ENCODE measurements at places on chromosomes 13 and 19.

DNA sequence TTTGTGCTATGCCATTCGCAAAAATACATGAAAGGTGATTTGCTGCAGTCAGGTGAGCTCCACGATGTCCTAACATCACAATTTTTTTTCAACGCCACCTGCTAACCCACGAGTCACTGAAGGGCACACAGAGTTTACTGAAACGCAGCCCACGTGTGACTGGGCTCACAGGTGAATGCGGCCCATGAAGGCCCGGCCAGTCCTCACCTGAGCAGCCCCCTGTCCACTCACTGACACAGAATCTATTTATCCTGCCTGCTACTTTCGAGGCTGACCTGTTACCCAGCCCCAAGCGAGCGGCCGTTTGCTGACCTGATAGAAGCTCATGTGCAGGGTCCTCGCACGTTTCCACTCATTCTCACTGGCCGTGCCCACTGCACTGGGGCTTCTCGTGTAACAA is 121.9 kb upstream of the SOX1 start:
- DNase-seq: no peak

DNA sequence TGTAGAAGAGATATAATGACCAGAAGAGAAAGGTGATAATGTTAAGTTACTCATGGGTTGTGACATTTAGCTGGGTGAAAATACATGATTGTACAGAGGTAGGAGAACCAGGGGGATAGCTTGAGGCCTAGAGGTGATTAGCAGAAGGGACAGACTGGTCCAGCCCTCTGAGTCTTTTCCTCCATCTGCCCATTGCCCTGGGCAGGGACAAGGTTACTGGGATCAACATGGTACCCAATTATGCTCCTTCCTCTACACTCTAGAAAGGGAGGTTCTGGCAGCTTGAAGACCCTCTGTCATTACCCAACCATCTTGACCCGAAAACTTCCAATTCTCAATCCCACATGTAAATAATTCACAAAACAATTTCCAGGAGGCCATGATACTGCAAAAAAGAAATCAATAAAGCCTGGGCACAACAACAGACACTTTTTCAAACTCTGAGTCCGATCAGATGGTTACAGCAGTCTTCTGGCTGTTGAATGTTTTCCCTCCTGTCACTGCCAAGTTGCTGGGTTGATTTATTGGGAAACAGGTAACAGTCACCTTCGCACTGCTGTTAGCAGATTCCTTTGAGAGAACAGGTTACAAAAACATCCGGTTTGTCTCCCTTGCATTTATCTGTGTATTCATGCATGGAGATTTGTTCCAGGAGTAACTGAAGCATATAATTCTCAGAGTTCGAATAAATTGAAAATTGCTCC is 239.1 kb upstream of the HTR2A start:
- no peak for DNase-seq

DNA sequence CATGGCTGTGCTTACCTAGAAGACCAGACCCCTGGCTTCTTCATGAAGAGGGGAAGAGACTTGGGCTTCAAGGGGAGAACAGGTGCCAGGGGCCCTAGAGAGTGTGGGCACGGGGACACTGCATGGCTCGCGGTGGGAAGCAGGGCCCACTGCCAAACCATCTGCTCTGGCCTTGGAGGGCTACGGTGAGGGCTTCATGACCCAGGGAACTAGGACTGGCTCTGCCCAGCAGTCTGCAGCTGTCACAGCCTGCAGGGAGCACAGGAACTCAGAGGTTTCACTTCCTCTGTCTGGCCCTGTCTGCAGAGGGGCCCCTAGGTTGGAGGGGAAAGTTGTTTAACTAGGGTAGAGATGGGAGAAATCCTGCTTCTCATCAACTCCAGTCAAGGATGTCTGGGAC is 4.3 kb downstream of the ERCC1 start:
- no peak for DNase-seq

DNA sequence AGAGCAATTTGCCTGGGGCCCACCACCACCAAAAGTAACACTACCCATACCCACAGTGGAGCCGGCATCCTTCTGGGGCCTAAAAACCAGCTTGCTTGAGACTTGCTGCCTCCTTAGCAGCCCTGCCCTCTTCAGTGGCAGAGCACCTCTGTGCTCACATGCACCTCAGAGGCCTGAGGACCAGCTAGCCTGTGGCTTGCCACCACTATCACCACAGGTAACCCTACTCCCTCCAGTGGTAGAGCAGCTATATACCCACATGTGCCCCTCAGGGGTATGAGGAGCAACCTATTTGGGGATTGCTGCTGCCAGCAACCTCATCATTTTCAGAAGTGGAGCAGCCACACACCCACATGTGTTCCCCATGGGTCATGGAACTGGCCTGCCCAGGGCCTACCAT is 111.4 kb upstream of the SPRY2 start:
- DNase-seq: no peak

DNA sequence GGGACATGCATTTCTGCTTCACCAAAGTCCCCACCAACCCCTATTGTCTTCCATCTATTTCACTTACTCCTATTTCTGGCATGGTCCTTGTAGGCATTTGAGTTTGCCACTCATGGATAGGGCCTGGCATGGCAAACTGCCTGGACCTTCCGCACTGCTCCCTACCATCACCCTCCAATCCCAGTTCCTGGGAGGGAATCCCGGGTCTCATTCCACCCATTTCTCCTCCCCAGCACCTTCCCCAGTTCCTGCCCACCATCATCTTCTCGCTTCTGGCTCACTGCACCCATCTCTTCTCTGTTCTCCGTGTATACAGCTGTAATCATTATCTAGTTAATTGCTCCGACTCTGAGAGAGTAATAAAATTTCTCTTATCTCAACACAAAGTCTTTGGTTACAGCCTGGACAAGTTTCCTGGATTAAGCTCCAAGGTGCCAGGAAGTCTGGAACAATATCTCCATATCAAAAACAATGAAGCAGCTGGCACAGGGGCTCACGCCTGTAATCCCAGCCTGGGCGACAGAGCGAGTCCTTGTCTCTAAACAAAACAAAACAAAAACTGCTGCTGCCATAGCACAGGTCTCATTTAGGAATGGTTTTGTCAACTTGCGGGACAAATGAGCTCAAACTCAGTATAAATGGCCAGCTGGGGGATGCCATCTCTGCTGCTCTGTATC is 17.0 kb upstream of the COX7A1 start:
- DNase-seq: peak; percentile 69

- no peak for DNase-seq
These were observed 42.3 kb downstream of the RFX2 start for GRCh38 chr19:6067975-6068374.

DNA sequence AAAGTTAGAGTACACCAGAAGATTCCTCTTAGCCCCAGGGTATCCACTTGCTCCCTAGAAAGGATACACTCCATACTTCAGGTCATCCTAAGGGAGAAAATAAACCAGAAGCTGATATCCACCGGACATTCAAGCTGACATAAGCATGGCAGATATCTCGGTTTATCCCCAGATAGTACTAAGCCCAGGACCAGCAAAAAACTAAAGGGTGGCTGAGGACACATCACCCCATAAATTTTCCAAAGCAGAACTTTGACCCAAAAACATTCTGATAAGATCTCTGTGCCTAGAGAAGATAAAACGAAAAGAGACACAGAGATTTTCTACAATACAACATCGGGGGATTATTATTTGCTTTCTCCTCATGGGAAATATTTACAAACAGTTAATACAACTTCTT is 13.9 kb upstream of the ZNF431 start:
- DNase-seq: no peak
